Stimulated activated CD4-positive, alpha-beta T cell treated with anti-CD3 and anti-CD28 coated beads, Interleukin-1b, Interleukin-23, amount 100 ng/mL, for 1 hour (primary cell): ENCODE measurements at places on chromosomes 2 and 18.

- DNase-seq = no peak
Measured at GRCh38 chr18:62999392-62999791, 284.1 kb downstream of the PHLPP1 start.

DNA sequence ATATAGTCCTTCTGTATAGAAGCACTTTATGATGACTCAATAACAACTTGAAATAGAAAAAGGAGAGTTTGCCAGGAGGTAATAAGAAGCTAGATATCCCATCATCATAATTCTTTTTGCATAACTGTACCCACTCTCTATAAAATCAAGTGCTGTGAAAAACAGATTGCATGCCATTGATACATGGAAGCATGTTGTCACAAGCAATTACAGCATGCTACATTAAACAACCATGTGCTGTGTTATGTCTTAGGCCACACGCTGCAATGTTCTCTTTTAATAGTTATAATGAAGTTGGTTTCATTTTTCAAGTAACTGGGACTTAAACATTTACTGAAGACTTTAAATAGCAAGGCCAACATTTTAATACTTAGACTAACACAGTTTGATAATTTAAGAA, 264.2 kb downstream of the RPRM start:
- DNase-seq = no peak

DNA sequence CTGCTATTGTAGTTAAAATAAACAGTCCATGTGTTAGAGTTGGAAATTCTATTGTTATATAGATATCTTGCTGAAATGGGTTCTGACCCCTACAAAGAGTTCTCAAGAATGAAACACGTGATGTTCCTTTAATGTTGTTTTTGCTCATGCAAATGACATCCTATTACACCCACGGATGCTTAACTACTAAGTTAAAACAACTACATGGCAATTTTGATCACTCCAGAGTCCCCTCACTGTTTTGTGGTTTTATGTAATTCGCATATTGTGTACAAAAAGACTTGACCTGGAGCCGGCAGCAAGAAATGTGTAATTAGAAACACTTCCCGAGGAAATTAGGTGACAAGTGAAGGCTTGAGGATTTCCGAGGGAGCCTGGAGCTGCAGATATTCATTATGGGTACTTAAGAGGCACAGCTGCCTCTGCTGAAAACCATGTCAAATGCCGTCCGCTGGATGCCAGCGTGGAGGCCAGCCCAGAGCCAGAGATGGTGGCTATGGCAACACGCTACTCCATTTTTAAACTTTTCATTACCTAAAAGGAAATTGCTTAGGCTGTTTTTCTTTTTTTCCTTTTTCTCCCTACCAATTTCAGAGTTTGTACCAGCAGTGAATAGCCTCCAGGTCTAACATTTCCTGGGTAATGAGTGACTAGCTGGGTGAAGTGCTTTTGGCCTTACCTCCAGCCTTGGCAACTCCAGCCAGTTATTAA, 21.0 kb upstream of the CABLES1 start:
- DNase-seq = no peak

DNA sequence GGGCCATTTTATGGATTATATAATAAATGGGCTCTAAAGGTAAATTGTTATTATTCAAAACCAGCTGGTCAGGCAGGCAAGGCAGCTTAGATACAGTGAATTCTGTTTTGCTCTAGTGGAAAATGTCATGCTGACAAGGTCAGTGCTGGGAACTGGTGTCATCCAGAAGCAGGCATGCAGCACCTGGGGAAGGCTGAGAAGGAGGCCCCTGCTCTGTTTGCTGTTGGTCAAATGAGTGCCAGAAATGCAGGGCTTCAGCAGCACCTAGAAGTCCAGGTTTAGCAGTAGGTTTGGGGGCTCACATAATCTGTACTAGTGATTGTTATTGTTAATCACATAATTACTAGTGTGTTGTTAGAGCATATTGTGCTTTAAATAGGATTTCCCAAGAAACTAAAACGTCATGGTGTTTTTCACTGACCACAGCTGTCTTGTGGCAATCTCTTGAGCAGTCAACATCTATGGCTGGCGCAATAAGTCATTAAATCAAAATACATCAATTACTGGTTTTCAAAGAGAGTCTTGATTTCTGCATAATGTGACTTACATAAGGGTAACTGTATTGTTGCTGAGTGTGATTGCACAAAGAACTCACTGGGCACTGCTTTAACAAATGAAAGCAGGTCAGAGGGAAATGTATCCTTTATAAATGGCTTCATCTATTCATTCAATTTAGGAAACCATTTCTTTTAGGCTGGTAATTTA, 99.1 kb downstream of the MYO3B start:
- DNase-seq = no peak

DNA sequence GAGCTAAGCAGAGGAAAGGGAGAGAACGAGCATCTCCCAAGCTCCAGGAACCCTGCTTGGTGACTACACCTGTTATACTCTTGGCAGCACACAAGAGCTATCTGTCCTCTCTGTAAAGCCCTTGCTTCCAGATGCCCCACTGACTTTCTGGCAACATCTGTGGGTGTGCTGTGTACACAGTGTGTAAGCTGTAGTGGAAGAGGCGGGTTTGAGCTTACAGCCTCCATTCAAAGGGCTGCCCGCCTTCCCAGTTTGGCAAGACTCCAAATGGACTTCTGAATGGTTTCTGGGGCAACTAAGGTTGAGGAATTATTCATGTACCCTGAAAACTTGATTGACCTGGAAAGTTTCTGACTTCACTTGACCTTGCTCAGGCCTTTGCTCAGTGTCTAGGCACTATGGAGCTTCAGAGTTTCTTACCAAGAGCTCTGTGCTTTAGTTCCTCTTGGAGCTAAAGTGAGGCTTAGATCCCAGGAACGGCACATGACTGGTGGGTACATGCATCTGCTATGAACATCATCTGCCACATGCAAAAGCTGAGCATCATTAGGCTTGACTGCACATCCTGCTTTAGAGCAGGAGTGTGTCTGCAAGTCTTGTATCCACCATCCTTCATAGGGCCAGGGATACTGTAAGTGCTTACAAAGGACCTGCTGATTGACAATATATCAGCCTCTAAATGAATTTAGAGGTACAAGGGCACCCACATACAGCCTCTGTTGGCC, 290.9 kb upstream of the SIX2 start:
- no peak for DNase-seq

GRCh38 chr2:221896505-221897151, 324.5 kb upstream of the EPHA4 start:
- no peak for DNase-seq

DNA sequence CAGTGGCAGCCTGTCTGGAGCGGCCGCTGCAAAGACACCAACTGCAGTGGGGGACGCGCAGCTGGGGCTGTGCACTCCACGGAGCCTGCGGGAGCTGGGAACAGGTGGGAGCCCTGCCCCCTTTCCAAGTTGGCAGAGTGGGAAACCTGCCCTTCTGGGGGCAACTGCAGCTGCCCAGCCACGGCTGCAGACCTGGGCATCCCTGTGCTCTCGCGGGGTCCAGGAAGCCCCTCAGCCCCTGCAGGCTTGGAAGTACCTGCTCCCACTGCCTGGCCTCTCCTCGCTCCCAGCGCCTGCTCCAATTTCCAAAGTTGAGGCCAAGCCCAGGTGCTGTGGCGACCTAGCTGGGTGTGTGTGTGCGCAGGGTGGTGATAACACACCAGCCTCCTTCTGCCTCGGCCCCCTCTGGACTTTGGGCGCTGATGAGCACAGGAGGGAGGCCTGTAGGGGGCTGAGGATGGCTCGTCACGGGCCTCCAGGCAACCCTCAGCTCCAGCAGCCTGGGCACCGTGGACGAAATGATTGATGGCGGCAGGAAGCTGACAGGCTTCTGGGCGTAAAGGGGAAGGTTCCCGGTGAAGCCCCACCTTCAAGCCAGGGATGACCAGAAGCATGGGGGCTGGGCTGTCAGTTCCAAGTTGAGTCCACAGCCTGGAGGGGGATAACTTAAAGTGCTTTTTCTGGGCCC, 76.9 kb downstream of the PTPN4 start:
- no peak for DNase-seq

- no peak for DNase-seq
Measured at GRCh38 chr2:19525313-19525712, 166.9 kb upstream of the OSR1 start.

GRCh38 chr2:218027426-218028188, 24.8 kb upstream of the TNS1 start:
- no peak for DNase-seq

- DNase-seq = no peak
Measured at GRCh38 chr18:40108596-40108995, 1846.4 kb upstream of the PIK3C3 start.

DNA sequence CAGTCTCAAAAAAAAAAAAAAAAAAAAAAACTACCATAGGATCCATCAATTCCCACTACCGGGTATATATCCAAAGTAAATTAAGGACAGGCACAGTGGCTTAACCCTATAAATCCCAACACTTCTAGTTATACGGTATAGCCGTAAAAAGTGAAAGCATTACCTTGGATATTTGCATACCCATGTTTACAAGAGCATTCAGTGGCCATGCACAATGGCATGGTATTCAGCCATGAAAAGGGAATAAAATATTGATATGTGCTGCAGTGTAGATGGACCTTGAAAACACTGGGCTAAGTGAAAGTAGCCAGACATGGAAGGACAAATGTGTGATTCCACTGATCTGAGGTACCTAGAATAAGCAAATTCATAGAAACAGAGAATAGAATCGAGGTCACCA, 111.8 kb upstream of the CAB39 start:
- DNase-seq = no peak

- DNase-seq = no peak
Measured at GRCh38 chr2:156803967-156804366, 367.8 kb downstream of the GPD2 start.

DNA sequence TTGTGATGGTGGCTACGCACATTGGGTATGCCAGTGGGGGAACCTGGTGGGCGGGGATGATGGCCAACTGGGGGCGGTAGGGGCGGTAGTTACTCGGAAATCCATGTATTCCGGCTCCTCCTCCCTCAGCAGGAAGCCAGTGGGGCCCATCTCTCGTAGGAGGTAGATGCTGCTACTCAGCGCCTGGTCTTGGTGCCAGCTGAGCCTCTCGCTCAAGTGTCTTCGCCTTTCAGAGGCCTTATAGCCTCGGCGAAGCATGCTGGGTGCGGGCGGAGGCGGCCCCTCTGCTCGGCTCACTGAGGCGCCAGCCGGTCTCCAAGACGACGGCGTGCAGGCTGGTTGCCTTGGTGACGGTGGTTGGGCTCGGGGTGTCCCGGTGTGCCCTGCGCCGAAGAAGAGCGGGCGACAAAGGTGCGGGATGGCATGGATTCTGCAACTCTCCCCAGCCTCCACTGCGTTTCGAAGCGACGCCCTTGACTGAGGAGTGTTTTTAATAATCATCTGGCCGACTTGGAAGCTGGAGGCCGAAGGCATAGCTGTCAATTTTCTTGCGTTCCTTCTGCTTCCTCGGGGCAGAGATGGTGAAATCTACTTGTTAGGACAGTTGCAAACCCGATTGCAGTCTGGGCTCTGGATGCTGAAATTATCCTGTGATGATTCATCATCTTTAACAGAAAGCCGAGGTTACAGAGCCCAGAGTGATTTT, at the start of gene ZSWIM2:
Gene ZSWIM2 (minus strand): TSS at position 298 of the 706 bp plus-strand sequence. CDS start 40 bp downstream, at position 258.
- no peak for DNase-seq

DNA sequence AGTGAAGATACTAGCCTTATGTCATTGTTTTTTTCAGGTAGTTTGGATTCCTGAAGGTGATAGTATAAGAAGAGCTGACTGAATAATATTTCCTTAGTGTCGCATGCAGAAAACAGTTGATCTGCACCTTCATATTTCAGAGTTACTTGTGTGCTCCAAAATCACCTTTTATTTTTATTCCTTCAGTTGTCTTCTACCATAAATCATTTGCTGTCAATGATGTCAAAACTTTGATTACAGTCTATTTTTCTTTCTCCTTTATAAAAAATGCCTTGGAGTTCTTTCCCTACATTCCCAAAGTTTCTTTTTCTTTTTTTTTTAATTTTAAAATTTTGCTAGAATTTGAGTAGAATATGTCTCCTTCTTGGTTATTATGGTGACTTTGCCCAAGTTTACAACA, 142.3 kb downstream of the GULP1 start:
- no peak for DNase-seq

DNA sequence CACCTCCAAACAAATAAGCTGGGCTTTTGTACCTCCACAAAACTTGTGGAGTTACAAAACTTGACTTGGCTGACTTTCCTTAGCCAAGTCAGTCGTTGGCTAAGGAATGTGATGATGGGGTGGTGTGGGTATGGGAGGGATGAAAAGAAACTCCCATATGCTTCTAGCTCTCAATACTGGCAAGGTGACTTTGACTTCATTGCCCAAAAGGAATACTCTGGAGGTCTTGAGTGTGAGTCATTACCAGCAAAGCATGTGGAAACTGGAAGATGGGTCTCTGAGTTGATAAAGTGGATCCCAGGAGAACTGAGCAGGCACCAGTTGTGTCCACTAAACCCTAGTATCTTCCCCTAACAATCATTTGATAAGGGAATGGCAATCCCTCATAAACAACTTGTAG, 226.7 kb downstream of the GULP1 start:
- no peak for DNase-seq

DNA sequence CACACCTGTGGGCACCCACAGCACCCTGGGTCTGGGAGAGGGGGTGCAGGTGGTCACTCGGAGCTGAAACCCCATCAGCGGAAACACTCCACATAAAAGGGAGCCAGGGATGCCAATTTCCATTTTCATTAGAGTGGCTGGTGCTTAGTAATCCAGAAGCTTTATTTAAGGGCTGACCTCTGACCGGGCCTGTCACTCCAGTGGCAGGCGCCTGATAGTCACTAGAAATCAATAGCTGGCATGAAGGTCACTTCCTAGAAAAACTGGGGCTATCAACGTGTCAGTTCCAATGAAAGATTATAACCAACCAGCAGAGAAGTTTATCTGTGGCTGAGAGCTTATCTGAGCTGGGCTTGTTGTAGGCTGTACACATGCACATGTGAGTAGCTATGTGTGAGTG, 333.7 kb upstream of the SKOR2 start:
- DNase-seq = no peak

DNA sequence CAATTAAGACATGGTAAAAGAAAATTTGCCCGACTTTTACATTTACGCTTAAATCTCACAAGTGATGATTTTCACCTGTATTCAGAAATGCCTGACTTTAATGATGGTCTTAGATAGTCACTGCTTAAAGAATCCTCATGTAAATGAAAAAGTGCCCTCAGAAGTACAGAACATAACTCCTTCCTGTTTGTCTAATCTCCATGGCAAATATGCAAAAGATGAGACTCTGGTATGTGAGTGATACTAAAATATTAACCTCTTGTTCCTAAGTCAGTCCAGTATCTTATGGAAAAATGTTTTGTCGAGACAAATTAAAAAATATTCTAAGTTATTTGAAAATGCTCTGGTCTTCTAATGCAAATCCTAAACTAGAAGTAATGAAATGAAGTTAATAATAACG, 29.2 kb downstream of the KCTD1 start:
- no peak for DNase-seq

DNA sequence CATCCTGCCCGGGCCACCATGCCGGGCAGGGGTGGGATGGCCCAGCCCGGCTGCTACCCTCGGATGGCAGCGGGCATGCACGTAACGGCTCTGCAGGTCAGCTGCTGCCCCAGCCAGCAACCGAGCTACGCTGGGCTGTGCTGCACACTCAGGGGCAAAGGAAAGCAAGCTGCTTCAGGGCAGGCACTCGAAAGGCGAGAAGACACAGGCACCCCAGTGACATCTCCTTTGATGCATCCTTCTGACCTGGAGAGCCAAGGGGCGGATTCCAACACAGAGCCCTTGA, 8.8 kb downstream of the HDAC4 start:
- DNase-seq = no peak
